ENCODE measurements at places on chromosomes 7 and 10.

DNA sequence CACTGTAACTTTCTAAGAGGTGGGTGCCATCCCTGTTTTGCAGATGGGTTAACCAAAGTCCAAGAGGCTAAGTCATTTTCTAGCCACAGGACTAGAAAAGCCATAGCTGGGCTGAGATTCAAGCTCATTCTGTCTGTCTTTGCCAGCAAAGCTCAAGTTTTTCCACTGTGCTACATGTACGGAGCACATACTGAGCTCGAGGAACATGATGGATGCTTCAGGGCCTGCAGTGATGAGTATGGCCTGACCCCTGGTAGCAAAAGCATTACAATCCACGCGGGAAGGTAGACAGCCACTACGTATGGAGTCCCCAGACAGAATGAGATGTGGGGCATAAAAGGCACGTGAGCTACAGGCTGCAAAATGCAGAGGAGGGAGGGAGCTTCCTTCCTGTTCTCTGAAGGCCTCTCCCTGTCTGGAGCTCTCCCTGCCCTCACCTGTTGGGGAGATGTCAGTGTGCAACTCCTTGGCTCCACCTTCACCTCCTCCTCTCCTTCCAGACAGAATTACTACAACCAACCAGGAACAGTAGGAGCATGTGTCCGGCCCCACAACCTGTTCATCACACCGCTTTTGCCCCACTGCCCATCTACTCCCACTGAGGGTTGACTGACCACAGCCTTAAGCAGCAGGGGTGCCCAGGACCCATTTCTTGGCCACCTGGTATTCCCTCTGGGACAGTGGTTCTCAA, 16.4 kb downstream of the ITPRIP start:
- DNase-seq: no peak

- DNase-seq: no peak
These were observed 62.6 kb downstream of the CCDC6 start for GRCh38 chr10:59843748-59844147.

DNA sequence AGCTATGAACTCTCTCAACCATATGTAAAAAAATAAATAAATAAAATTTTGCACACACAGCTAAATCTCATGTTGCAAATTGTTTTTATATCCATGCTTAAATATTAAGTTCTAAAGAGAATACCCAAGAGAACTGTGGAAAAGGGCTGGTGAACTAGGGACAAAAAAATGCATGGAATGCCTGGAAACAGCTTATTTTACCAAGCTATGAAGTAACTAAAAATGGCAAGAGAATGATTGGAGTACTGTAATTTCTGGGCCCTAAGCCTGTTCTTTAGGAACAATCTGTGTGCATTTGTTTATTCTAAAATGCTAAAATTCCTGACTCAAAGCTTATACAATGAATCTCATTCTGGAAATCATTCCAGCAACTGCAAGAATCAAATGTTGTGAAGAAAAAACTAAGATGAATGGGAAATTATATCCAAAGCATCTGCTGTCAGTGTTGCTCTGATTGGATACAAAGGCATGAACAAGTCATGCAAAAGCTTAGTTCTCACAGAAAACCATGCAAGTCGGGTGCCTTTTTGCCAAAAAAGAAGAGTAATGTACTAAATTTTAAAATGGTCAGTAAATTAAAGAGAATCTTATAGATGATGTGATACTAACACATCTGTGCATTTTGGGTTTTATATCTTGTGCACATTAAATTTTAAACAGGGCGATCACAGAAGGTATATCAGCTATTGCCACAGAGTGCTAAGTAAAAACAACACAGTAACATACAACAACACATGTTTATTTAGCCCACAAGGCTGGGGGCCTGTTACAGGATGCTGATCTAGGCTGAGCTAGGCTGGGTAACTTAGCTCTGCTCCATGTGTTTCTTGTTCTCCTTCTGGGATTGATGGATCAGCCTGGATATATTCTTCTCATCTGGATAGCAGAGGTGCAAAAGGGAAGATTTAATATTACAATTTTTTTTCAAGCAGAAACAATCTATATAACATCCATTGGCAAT, 453.5 kb upstream of the SEMA3A start:
- peak; percentile 63 for DNase-seq

GRCh38 chr10:84008878-84009277, 130.4 kb upstream of the GHITM start:
- DNase-seq: no peak

GRCh38 chr7:88306590-88307048, at the start of gene STEAP4:
TSS of gene STEAP4 (minus strand) at chr7:88306894. CDS start at chr7:88284269, 22,625 bp downstream.
- no peak for DNase-seq

- no peak for DNase-seq
These were observed 102.6 kb downstream of the PLXDC2 start for GRCh38 chr10:19918794-19919193.

GRCh38 chr10:120480065-120480600, 23.1 kb downstream of the PLPP4 start:
- DNase-seq: no peak

DNA sequence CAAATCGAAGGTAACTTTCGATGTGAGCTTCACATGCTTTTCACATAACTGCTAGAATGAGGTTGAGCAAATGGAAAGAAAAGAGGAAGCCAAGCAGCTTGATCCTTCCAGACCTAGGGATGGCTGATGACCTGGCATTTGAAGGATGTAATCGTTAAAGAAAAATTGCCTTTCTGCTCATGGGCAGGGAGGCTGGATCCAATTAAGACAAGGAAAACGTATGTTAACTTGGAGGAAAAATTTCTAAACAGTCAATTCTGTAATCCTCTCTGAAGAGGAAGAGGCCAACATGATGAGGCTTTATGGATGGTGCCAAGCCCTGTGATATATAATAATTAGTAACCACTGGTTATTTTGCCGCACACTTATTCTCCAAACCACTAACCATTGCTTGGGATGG, 12.5 kb downstream of the GRK5 start:
- DNase-seq: no peak

GRCh38 chr7:95213809-95214492, 110.4 kb downstream of the PON1 start:
- DNase-seq: no peak

- no peak for DNase-seq
These were observed 495.9 kb downstream of the XPNPEP1 start for GRCh38 chr10:109427411-109427810.

- DNase-seq: no peak
These were observed 177.6 kb downstream of the PLPP4 start for GRCh38 chr10:120634659-120635058.

- DNase-seq: no peak
These were observed 50.9 kb downstream of the CALML3 start for GRCh38 chr10:5575482-5576153.

- DNase-seq: no peak
These were observed 246.0 kb upstream of the PHF14 start for GRCh38 chr7:10727636-10728035.

GRCh38 chr10:21195252-21195651, 298.1 kb upstream of the NEBL start:
- no peak for DNase-seq

- no peak for DNase-seq
These were observed 14.4 kb upstream of the COL1A2 start for GRCh38 chr7:94380264-94380663.

- DNase-seq: no peak
These were observed 63.2 kb downstream of the NHLRC2 start for GRCh38 chr10:113917636-113918035.

DNA sequence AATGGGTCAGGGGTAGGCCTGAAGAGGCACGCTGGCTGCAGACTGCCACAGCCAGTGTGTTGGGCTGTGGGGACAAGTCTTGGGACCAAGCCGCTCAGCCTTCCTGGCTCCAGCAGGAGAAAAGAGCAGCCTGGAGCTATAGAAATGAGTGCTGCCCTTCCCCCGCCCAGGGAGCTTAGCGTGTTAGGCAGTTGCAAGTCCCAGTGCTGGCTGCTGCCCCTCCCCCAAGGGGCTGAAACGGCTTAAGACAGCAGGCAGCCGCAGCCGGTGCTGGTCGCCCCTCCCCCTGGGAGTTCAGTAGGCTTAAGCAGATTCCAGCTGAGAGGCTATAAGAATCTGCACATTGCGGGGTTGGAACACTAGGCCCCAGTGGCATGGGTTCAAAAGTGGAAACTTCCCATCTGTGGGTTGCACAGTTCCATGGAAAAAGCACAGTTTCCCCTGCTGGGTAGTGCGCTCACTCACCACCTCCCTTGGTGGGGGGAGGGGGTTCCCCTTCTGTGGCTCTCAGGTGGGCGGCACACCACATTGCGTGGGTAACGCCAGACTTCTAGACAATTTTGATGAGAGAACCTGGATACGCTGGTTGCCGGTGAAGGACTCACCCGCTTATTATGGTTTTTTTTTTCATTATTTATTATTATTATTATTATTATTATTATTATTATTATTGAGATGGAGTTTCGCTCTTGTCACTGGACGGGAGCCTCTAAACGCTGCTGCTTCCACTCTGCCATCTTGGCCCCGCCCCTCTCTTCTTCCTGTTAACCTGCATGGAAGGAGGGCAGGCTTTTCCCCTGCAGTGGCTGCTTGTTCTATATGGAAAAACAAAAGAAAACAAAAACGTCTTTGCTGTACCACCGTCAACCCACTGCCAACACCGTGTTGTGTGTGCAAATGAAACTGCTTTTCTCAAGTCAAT, 151.1 kb downstream of the CXCL12 start:
- no peak for DNase-seq

DNA sequence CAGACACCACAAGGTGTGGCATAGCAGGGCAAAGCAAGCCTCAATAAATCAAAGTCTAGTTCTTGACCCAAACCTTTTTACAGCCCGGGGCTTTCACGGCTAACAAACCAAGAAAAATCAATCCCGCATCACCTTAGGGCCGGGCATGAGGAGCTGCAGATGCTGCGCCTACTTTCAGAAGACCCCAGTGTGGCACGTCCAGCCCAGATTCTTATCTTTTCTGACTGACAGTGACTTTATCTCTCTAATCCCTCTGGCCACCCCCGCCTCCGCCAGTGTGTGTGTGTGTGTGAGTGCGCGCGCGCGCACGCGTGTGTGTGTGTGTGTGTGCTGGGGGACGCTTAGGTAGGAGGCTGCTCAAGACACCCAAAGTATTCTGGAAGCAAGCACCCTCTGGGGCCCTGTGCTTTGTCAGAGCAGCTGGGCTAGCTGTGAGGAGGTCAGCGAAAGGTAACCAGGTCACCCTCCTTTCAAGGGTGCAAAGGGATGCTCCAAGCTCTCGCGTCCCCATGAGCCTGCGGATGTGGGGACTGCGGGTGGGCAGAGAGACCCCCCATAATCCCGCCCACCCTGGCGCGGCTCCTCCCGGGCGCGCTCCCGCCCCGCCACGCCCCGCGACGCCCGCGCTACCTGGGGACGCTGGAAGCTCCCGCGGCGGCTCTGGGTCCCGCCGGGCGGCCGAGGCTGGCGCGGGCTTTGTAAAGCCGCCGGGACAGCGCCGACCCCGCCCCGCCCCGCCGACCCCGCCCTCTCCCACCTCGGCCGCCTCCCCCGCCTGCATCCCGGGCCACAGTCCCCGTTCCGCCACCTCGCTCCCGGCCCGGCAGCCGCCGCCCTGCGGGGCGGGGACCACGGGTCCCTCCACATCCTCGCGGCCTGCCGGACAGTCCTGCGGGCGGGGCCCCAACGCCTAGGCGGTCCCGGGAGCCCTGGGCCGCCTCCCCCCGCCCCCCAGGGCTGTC, 57.1 kb upstream of the RHOBTB1 start:
- no peak for DNase-seq

GRCh38 chr10:24289235-24289634, 80.3 kb downstream of the KIAA1217 start:
- DNase-seq: no peak

GRCh38 chr7:114956702-114957101, 34.8 kb downstream of the MDFIC start:
- DNase-seq: no peak

DNA sequence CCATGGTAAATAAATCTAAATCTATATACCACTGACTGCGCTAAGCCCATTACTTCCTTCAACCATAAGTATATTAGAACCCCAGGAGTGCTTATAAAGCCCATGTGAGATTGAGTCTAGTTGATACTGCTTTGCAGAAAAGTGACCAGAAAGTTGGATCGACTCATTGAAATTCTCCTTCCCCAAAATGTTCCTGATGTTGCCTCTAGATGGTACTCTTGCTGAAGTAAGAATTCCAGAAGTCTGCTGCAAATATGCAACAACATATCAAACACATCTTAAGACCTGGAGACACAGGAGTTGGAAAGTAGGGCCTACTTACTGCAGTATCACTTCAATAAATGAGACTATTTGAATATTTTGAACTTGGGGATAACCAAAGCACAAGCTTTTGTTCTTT, 550.8 kb downstream of the IPMK start:
- no peak for DNase-seq

- no peak for DNase-seq
These were observed 552.1 kb downstream of the PARD3 start for GRCh38 chr10:34262985-34263384.

DNA sequence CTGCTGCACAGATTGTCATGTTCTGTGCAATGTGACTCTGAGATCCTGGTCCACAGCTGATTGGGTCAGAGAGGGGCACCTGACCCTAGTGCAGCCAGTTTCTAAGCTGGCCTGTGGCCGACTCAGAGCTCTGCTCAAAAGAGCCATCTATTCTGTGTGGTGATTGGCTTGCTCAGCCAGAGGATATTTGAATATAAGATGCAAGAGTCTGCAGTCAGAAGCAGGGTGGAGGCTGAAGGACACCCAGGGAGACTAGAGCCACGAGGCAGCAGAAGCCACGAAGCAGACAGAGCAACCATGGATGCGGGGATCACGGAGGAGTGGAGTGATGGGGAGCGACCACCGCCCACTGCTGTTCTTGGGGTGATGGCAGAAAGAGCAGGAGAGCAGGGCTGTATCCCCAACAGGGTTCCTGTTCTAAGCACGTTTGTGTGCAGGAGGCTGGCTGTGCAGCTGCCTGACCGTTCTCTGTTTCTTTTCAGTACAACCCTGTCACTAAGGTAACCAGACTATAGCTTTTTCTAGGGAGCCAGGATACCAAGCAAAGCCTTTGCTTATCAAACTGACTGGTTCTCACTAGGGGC, 19.5 kb upstream of the RHEB start:
- no peak for DNase-seq

DNA sequence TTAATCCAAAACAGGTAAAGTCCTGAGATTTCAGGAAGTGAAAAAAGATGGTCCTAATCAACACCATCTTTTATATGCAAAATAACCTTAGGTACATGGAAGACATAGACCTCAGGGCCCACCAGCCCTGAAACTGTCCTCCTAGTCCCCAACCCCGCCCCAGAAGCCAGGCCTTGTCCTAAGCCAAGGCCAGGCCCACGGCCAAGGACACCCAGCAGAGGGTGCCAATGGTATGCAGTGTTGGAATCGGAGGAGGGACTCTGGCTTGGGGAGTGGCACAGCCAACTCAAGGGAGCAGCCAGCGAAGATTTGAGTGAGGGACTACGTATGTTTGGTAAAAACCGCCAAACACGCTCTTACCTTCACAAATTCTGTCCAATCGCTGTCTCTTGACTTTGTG, 96.7 kb downstream of the ZRANB1 start:
- no peak for DNase-seq

- no peak for DNase-seq
These were observed 66.4 kb downstream of the CDH23 start for GRCh38 chr10:71463111-71463510.
